ENCODE measurements at places on chromosomes 6 and 20.

DNA sequence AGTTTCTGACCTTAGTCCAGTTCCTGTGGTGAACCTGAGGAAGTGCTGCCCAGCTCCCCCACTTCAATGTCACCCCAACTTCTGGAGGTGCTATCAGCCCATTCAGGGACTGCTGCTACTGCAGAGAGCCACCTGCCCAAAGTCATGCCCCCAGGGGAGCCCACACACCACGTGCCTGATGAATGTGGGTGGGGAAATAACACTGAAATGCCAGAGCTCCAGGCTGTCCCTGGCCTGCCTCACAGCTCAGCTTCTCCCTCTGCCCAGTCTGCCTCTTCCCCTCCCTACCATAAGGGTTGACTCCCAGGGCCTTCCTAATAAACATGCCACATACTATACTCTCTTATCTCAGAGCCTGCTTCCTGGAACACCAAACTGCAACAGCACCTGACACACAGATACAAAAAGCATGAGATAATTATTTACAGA is 276.4 kb upstream of the MOCS1 start:
- no peak for DNase-seq

GRCh38 chr6:160837146-160837545 is 135.1 kb downstream of the PLG start:
- DNase-seq = no peak

GRCh38 chr20:63545814-63546213 is 1.7 kb downstream of the SRMS start:
- DNase-seq = peak; percentile 36

DNA sequence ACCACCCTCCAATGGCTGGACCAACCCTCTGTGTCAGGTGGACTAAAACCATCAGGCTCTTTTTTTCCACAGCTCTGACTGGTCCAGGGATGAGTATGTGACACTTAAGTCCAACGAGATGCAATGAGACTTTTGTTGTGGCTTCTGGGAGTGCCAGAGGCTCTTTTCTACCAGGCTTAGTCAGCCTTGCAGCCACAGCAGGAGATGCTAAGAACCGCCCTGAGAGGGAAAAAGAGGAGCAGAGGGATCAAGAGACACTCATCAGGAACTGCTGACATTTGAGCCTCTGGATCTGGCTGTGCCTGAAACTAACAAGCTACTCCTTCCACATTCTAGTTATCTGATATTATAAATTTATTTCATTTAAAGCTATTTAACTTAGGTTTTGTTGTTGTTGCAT is 270.9 kb upstream of the SULF2 start:
- DNase-seq = no peak

GRCh38 chr6:141346535-141346934 is 786.2 kb upstream of the GJE1 start:
- DNase-seq = no peak

- DNase-seq = no peak
These were observed 167.5 kb downstream of the GPX5 start for GRCh38 chr6:28693033-28693750.

GRCh38 chr20:4036351-4036750 is 21.0 kb upstream of the RNF24 start:
- no peak for DNase-seq

- DNase-seq = no peak
These were observed 1.8 kb downstream of the ADAM33 start for GRCh38 chr20:3679749-3680700.
